SK-MEL-5 (cell line): ENCODE measurements at places on chromosomes 2 and 18.
A peak's percentile ranks its signal among the peaks of the same experiment; 100 is the strongest.

DNA sequence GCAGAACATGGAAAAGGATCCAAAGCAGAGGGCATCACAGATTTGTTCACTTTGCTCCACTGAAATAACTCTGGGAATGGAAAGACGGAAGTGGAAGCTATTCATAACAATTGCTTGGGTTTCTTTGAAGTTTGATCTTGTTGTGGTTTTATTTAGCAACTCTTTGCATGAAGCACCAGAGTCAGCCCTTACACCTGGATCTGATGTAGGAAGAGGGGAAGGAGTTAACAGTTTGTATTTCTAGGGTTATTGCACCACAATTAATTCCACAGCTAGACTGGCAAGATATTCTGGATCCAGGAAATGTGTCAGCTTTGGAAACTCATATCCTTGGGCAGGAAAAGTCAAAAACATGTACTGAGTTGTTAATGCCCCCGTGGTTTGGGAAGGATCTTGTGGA lies 1143.4 kb downstream of the CNTNAP5 start:
- DNase-seq = no peak

DNA sequence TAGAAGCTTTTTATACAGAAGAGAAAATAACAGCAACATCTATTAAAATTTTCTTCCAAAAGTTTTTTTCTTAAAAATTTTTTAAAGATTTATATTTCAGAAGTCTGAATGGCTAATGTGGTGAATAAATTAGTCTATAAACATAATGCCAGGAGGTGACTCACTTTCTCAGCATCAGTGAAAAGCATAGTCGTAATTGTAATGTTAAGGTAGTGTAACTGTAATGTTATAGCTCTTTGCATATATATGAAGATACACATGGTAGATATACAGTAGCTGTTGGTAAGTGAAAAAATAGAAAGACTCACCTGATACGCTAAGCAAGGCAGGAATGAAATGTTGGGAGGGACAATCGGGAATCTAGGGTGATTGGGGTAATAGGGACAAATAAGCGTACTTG lies 5.5 kb downstream of the TIMM21 start:
- DNase-seq = no peak

GRCh38 chr2:72554381-72554780 lies 271.5 kb downstream of the EXOC6B start:
- DNase-seq = no peak

DNA sequence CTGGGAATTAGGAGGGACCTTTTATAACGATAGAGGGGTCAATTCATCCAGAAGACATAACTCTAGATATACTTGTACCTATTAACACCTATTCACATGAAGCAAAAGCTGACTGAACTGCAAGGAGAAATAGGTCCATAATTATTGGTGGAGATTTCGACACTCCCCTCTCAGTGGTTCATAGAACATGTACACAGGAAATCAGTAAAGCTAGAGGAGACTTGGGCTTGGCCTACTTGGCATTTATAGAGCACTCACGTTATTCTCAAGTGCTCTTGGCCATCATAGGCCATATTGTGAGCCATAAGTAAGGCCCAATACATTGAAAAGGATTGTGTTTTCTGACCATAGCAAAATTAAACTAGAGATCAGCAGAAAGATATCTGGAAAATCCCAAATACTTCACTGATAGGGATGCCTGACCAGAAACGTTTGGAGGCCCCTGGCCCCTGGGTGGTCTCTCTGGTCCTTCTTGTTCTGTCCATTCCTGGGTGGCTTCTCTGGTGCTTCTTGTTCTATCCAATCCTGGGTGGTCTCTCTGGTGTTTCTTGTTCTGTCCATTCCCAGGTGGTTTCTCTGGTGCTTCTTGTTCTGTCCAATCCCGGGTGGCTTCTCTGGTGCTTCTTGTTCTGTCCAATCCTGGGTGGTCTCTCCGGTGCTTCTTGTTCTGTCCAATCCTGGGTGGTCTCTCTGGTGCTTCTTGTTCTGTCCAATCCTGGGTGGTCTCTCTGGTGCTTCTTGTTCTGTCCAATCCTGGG lies 49.0 kb downstream of the SNED1 start:
- no peak for DNase-seq

DNA sequence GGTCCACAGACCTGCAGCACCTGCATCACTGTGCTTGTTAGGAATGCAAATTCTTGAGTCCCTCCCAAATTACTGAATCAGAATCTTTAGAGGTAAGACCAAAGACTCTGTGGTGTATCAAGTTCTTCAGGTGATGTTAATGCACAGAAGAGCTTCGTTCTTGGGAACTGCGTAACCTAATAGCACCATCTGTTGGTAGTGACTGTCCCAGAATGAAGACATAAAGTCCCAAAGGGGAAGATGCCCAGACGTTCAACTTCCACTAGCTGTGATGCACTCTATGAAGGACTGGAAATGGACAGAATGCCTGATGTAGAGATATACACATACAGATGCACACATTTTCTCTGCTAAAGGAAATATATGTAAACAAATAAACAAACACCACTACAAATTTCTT lies 576.0 kb downstream of the LRP1B start:
- DNase-seq = peak; percentile 52

- DNase-seq = no peak
Measured at GRCh38 chr2:238521870-238522269, 95.1 kb downstream of the ASB1 start.

GRCh38 chr2:11562011-11562410 lies 28.2 kb downstream of the GREB1 start:
- DNase-seq = no peak

DNA sequence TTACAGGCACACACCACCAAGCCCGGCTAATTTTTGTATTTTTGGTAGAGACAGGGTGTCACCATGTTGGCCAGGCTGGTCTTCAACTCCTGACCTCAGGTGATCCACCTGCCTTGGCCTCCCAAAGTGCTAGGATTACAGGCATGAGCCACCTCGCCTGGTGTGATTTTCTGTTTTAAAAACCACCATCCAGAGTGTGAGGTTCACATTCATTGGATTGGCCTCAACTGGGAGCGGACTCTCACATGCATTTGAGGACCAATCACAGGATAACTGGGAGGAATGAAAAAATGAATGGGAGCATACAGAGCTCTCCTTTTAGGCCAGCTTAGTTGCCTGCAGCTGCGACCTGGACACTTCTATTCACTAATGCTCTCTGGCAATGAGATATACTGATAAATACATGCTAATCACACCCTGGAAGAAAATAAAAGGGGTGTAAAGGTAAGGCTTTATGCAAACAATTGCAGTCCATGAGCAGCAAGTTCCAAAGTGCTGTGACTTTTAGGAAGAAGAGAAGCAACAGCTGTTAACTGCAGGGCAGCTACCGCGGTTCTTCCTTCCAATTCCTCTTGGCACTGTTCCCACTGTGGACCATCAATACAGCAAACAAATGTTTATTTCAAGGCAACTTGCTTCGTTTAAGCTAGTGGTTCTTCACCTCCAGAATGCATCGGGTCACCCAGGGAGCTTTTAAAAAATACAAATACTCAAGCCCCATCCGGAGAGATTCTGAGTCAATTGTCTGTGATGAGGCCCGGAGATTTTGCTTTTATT lies 49.5 kb upstream of the FZD5 start:
- no peak for DNase-seq

DNA sequence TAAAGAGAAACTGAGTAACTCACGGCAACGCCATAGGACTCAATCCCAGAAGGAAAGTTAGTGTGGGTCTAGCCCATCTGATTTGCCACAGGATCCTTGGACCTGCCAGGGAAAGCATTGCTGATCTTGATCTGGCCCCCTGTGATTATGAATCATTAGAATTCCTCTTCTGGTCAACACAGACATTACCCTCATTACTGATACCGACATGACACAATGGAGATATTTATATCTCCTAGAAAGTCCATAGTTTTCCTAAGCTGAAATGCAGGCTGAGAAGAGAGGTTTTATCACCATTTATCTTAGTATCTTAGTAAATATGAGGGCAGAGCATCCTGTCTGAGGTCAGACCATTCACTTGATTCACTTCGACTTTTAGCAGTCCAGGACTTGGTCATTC lies 75.5 kb upstream of the CCDC68 start:
- DNase-seq = no peak

GRCh38 chr18:501406-501714 lies 859 bp upstream of the COLEC12 start:
- no peak for DNase-seq

DNA sequence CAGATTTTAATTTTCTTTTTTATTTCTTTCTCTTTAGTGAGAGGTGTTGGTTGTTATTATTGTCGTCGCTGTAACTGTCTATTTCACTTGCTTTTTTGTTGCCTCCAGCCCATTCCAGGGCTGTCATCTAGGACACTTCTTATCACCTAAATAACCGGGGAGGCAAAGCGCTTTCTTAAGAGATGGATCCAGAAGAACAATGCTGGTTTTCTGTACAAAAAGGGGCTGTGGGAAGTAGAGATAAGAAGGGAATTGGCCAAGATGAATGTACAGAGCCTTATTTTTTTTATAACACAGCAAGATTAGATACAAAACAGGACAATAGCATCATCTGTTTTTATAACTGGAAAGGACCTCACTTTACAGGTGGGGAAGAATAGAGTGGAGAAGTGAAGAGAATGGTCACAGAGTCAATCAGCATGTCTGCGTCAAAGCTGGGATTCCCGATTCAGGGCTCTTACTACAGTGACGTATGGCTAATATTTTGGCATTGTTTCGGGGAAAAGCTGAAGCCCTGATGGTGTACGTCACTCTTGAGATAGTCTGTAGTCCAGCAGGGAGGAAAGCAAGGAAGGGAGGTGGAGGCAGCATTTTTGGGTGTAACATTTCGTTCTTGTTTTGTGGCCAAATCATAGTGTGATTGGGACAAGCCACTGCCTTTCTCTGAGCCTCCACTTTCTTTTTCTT lies 23.2 kb downstream of the IL1B start:
- DNase-seq = no peak

GRCh38 chr2:54049365-54049764 lies 66.0 kb upstream of the ACYP2 start:
- DNase-seq = no peak
